ENCODE measurements at places on chromosomes 5 and 9. TPM values are rescaled to one million over a fixed set of nuclear protein-coding genes. Genes with fewer than 3 reads are reported as not detected.

DNA sequence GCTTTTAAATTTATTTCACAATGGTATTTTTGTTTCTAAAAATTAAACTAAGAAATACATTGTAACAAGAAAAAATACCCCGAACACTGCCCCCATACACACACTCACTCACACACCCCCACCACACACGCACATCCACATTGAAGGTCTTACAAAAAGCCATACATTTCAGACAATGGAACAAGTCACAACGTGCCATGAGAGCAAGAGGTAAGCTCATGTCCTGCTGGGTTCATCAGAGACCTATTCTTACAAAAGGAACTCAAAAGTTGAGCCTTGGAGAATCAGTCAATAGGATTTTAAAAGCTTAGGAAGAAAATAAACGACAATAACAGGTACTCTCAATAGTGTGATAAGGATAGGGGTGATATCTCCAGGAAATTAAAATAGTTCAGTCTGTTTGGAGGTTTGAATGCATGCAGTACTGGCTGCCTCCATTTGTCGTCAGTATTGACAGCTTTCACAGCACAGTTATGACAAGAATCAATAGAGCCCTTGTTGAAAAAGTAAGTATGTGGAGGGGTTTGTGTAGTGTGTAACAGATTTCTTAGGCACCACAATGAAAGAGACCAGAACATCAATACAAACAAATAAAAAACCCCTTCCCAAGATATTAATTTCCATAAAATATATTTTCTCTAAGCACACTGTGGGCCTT is 1826.2 kb upstream of the CDH6 start:
- no peak for DNase-seq

The IL13 gene
- not detected for total RNA-seq

The WNK2 gene
- total RNA-seq: not detected

DNA sequence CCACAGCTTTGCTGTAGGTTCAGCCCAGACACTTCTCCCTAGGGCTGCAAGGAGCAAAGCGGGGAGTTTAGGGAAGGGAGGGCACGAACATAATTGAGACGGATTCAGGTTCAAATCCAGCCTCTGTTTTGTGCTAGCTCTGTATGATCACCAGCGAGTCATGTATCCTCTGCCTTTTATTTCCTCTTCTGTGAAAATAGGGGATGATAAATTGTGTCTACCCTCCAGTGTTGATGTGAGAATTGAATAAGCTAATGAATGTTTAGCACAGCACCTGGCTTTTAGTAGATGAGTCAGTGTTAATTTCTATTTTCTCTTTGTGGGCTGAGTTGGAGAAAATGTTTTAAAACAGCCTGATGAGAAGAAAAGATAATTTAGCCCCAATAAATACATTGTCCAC is 6.2 kb downstream of the MLANA start:
- DNase-seq: no peak

GRCh38 chr9:83775932-83776331 is 41.6 kb downstream of the GKAP1 start:
- DNase-seq: peak; percentile 27

The MRPS2 gene
- 53.1 TPM for total RNA-seq

DNA sequence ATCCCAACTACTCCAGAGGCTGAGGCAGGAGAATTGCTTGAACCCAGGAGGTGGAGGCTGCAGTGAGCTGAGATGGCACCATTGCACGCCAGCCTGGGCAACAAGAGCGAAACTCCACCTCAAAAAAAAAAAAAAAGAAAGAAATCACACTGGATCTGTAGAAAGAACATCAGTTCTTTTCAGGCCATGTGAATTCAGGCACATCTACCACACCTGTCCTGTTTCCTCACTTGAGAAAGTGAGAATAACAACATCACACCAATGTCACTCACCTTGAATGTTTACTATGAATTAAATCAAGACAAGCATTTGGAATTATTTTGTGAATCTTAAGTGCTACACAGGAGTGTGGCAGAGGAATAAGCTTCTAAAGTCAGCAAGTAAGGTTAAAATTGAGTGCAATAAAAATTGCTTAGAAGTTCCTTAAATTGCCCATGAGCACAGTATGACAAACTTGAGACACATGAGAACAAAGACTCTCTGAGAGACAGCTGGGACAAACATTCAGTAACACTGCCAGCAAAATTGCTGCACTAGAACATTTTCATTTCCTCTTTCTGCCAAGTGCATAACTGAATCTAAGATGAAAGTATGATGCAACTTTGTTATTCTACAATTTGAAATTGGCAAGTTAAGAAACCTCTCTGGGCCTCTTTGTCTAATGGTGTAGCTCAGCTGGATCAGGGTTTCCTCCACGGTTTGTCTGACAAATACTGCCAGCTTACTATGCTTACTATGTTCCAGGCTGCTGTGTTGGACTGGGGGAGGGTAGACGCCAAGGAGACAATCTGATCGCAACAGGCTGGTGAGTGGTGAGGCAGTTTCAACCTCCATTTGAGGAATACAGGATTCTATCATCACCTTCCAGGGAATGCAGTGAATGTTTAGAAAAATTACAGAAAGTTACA is 1.9 kb upstream of the RIC1 start:
- DNase-seq: peak; percentile 69
